ENCODE measurements at places on chromosomes 13 and 19.

- peak; percentile 70 for DNase-seq
Observed at GRCh38 chr19:2922987-2923386, 21.8 kb downstream of the ZNF77 start.

DNA sequence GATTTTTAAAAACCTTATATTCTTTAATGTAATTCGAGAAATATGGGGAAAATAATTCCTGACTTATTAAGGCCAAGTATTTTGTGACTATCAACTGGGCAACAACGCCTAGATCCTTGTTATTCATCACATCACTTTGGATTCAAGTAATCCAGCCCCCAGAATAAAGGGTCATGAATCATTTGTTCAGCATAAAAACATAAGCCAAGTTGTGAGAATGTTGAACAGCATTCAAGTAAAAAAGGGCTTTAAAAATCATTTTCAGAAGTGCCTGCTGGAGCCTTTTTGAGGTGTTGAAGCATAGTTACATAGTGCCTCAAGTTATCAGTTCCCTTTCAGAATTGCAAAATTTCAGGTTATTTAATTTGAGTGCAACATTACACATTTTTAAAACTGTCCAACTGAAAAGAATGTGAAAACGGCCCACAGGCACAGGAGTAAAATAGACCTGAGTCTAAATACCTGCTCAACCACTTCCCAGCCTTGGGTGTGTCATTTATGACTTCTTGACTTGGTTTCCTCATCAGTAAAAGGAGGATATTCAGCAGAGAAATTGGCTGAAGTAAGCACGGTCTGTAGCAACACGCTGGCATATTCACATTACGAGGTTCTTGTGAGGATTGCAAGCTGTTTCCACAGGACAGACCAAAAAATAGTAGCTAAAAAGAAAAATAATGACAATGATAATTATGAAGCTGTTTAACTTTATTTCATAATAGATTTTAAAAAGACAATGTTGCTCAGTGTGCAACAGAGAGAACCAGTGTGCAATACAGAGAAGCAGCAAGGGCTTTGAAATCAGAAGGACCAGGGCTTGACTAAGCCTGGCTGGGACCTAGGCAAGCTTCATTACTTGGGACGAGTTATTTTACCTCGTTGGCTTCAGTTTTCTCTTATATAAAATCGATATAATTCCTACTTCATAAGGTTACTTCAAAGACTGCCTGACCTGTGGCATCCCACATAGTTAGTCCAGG, 56.6 kb downstream of the MBNL2 start:
- no peak for DNase-seq

- DNase-seq, result no peak
Observed at GRCh38 chr13:74037762-74038161, 96.4 kb downstream of the KLF12 start.

GRCh38 chr13:97432232-97432916, 1.6 kb upstream of the RAP2A start:
- DNase-seq, result no peak

GRCh38 chr13:59346999-59347723, 816.6 kb downstream of the DIAPH3 start:
- DNase-seq, result no peak

GRCh38 chr13:45473627-45474026, 8.9 kb downstream of the COG3 start:
- DNase-seq, result no peak

- no peak for DNase-seq
Observed at GRCh38 chr19:55070466-55071128, 5.1 kb upstream of the EPS8L1 start.

- DNase-seq, result peak; percentile 63
Observed at GRCh38 chr19:35828692-35829301, 16.2 kb upstream of the PRODH2 start.

- no peak for DNase-seq
Observed at GRCh38 chr19:6241056-6241455, 38.7 kb downstream of the MLLT1 start.

DNA sequence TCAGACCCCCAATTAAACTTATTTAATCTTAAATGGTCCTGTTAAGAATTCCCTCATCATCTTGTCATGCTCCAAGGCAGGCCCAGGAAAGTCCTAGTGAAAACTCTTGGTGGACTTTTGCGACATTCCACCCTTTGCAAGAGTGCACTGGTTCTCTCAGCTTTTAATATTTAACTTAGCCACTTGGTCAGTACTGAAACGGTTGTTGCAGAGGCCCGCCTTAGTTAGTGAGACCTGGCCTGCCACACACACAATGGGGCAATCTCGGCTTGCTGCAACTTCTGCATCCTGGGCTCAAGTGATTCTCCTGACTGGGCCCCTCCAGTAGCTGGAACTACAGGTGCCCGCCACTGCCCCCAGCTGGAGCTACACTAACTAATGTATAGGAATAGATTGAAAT, 1366.0 kb downstream of the UQCRFS1 start:
- DNase-seq, result no peak

DNA sequence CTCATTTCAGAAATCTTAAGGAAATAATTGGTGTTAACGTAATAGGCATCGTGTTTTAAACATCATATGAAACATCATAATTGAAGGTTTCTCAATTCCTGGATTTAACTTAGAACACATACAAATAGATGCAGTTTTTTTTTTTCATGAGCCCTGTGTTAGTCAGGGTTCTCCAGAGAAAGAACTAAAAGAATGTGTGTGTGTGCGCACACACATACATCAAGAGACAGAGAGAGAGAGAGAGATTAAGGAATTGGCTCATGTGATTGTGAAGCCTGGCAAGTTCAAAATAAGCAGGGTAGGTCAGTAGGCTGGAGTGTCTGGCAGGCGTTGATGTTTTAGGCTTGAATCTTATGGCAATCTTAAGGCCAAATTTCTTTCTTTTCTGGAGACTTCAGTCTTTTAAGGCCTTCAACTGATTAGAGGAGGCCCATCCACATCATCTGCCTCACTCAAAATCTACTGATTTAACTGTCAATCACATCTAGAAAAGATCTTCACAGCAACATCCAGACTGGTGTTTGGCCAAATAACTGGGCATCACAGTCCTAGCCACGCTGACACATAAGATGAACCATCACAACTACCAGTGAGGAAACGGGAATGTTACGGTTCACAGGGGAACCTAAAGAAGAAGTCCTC, 25.2 kb downstream of the SPATA13 start:
- DNase-seq, result peak; percentile 53

DNA sequence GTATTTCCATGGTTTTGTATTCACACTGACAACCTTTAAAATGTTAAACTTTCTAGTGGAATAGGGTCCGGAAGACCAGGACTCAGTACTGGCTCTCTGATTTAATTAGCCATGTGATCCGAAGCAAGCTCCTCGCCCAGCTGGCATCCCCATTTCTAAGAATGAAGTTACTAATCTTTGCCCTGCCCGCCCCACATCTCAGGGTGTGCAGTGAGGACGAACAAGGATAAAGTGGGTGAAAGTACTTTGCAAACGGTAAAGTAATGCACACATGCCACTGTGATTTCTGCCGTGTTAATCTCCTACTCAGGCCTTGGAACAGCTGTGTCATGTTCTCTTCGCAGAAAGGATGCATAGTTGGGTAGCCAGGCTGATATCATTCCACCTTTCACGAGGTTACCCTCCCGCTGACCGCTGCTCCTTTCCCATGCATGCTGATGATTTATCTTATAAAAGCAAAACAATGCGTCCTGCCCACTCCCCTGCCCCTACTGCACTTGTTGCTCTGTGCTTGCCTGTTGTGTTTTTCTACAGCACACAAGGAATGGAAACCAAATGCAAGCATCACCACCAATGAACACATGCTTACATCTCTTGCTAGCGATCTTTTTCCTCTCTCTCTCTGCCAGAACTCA, 539.0 kb downstream of the EFNB2 start:
- DNase-seq, result no peak

- no peak for DNase-seq
Observed at GRCh38 chr19:42273407-42274064, 4.5 kb downstream of the CIC start.

DNA sequence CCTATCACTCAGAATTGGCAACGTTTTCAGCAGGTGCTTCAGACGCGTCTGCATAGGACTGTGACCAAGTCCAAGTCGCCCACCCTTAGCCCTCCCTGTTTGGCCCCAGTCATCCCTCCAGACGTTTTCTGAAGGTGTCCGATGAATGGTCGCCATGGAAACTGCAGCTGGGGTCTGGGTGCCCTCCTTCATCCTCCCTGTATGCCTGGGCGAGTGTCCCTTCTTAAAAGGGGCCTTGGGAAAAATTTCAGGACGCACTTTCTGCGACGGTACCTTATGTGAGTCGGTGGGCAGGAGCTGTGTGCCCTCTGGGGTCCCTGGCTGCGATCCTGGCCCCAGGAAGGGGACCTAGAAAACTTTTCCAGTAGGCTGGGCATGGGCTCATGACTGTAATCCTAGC, 25.1 kb downstream of the MAN2B1 start:
- no peak for DNase-seq

DNA sequence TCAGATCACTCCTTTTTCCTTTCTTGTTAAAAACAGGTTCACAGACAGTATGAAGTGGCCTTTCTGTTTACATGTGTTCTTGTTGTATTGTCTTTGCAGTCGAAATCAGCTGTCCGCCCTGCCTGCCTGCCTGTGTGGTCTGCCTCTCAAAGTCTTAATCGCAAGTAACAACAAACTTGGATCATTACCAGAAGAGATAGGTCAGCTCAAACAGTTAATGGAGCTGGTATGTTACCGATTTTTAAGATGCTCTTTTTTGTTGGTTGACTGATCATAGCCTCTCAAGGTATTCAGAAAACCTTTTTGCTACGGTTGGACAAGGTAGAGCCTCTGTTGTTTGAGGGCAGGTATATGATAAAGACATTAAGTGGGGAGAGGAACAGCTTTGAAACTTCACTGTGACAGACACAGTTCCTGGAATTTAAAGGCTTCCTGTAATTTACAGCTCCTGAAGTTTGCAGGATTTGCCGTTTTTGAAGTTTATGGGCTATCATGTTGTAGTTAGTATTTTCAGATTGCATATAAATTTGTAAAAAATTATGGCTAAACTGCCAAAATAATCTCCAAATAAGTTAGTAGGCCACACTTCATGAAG, 116.1 kb downstream of the LRCH1 start:
- DNase-seq, result no peak

- peak; percentile 74 for DNase-seq
Observed at GRCh38 chr13:21235174-21235573, 58.7 kb downstream of the MRPL57 start.

- DNase-seq, result peak; percentile 58
Observed at GRCh38 chr19:38022791-38023670, 116.0 kb downstream of the SIPA1L3 start.

DNA sequence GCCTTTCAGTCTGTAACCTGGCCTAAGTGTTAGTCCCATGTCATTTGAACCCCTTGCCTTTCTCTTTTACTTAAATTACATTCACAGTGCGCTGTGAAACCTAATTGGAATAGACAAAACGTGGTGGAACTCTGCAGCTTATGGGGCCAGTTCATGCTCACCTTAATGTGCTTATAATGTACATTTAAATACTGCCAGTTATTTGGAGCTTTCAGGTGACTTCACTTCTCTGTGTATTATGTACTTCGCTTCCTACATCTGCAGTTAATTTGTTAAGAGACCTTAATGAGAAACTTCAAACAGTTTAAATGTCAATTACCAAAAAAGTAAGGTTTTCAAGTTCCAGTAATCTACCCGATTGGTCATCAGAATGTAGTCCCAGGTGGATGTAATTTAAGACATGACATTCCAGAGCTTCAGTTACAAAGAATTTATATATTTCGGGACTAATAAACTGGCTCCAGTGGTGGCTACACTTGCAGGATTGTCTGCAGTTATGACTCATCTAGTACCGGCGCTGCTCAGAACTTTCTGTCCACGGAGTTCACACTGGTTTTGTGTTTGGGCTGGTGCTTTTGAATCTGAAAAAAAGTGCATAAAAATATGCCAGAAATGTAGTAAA, 125.3 kb downstream of the TM9SF2 start:
- peak; percentile 55 for DNase-seq

- no peak for DNase-seq
Observed at GRCh38 chr13:63700350-63700749, 2284.7 kb upstream of the PCDH20 start.

GRCh38 chr19:5336195-5336965, 4.2 kb downstream of the PTPRS start:
- no peak for DNase-seq

DNA sequence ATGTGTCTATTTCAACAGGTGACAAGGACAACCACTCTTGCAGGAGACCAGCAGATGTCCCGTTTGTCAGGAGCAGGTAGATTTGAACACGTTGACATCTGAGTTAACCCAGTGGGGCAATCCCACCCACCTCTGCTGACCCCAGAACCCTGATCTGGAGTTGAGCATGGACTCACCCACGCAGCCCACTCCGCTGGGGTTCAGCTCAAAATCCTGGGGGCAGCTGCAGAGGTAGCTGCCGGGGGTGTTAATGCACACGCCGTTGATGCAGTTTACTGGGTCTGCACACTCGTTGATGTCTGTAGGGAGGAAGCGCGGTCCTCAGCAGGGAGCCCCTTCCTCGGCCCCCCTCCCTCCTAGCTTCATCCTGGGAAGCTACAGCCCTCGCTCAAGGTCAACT, 39.9 kb downstream of the FBN3 start:
- DNase-seq, result no peak

DNA sequence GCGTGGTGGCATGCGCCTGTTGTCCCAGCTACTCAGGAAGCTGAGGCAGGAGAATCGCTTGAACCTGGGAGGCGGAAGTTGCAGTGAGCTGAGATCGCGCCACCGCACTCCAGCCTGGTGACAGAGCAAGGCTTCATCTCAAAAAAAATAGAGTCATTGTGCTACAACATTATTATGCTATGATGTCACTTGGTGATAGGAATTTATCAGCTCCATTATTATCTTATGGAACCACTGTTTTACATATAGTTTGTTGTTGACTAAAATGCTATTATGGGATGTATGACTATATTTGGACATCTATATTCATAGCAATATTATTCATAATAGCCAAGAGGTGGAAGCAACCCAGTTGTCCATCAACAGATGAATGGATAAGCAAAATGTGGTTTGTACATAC, 26.4 kb upstream of the SLC7A1 start:
- DNase-seq, result no peak

- peak; percentile 72 for DNase-seq
Observed at GRCh38 chr13:26184791-26185250, 37.3 kb downstream of the RNF6 start.

- peak; percentile 98 for DNase-seq
Observed at GRCh38 chr19:44587963-44588770, 25.2 kb upstream of the IGSF23 start.

DNA sequence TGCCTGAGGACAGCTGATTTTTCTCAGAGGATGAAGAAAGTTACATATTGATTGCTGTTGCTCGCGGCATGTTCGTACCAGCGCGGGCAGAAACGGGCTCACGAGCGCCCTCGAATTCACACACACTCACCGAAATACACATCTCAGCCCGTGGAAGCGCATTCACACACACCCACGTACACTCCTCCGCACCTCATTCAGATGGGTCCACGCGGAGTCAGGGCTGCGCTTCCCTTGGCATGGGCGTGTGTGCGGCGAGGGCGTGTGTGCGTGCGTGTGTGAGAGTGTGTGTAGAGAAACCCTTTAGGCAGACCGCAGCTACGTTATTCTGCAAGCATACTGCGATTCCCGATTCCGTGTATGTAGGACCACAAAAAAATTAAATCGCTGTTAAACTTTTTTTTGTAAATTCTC, 2.1 kb upstream of the PCDH17 start:
- DNase-seq, result no peak
